Pulmonary artery endothelial cell (primary cell): ENCODE measurements at places on chromosomes 7 and 10.

DNA sequence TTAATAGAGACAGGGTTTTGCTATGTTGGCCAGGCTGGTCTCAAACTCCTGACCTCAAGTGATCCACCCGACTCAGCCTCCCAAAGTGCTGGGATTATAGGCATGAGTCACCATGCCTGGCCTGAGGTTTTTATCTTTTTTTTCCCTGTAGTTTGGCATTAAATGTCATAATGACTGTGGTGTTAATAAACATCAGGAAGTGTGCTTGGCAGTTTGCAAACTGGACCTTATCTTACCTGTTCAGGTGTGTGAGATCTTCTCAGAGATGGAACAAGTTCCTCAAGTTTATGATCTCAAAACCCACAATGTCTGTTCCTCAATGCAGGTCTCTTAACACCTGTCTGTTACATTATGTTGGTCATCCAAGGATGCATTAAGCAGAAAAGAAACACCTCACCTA lies 80.0 kb downstream of the ARID5B start:
- DNase-seq = no peak

- no peak for DNase-seq
These were observed 142.5 kb downstream of the ACTR3B start for GRCh38 chr7:152902054-152902453.

- no peak for DNase-seq
These were observed 8.9 kb upstream of the GJC3 start for GRCh38 chr7:99938296-99938695.

- DNase-seq = no peak
These were observed 9.6 kb downstream of the CCL24 start for GRCh38 chr7:75804004-75804403.

- no peak for DNase-seq
These were observed 158.2 kb downstream of the SPAG6 start for GRCh38 chr10:22503315-22504088.

- DNase-seq = peak; percentile 32
These were observed 9.4 kb upstream of the GET4 start for GRCh38 chr7:867001-867405.

GRCh38 chr7:14717816-14718215 lies 184.7 kb downstream of the DGKB start:
- DNase-seq = no peak

GRCh38 chr7:74449809-74450397 lies 3.8 kb upstream of the GTF2IRD1 start:
- peak; percentile 11 for DNase-seq
